Activated T-cell treated with anti-CD3 and anti-CD28 coated beads, Interleukin-2, amount 50 U/mL, for 72 hours (primary cell): ENCODE measurements at places on chromosomes 1 and 21. TPM values are rescaled to one million over a fixed set of nuclear protein-coding genes. Genes with fewer than 3 reads are reported as not detected.

TNFRSF4 gene
- total RNA-seq = 268 TPM

AJAP1 gene
- total RNA-seq = 0.46 TPM

GJA9 gene
- total RNA-seq = not detected

DNM3 gene
- total RNA-seq = 1.5 TPM

S100A14 gene
- 0.26 TPM for total RNA-seq

DCDC2B gene
- not detected for total RNA-seq

VSIG8 gene
- total RNA-seq = not detected

PTAFR gene
- total RNA-seq = 0.46 TPM

SLC35E2B gene
- 42.0 TPM for total RNA-seq

PTPN22 gene
- total RNA-seq = 82.5 TPM

RGSL1 gene
- not detected for total RNA-seq

XCL2 gene
- 15.7 TPM for total RNA-seq

LCE6A gene
- not detected for total RNA-seq

PALMD gene
- total RNA-seq = not detected

LIN9 gene
- total RNA-seq = 11.3 TPM

FOXD2 gene
- 0.28 TPM for total RNA-seq

ETV3L gene
- total RNA-seq = not detected

DYNLT5 gene
- not detected for total RNA-seq

OR2T12 gene
- not detected for total RNA-seq

WDR64 gene
- 0.12 TPM for total RNA-seq

OLIG2 gene
- total RNA-seq = not detected

CFAP74 gene
- not detected for total RNA-seq

CD1E gene
- not detected for total RNA-seq

AQP10 gene
- not detected for total RNA-seq

CHD5 gene
- total RNA-seq = 0.31 TPM

DVL1 gene
- 46.6 TPM for total RNA-seq

LAMC1 gene
- total RNA-seq = 0.51 TPM

LCE2A gene
- total RNA-seq = not detected

CD52 gene
- 213 TPM for total RNA-seq

LRRC3 gene
- total RNA-seq = 2.8 TPM
